ENCODE measurements at places on chromosomes 2 and 18. TPM values are rescaled to one million over a fixed set of nuclear protein-coding genes. Genes with fewer than 3 reads are reported as not detected.

The SERPINB13 gene
- total RNA-seq = not detected

The GAL3ST2 gene
- not detected for total RNA-seq

The FARSB gene
- total RNA-seq = 46.8 TPM

The PAIP2B gene
- total RNA-seq = 3.0 TPM

The PPP3R1 gene
- 63.5 TPM for total RNA-seq

The NBEAL1 gene
- 7.9 TPM for total RNA-seq

GRCh38 chr18:47887227-47887626 is 43.2 kb downstream of the SMAD2 start:
- no peak for DNase-seq

- peak; percentile 70 for DNase-seq
These were observed 22.6 kb downstream of the MAIP1 start for GRCh38 chr2:199977984-199978415.

DNA sequence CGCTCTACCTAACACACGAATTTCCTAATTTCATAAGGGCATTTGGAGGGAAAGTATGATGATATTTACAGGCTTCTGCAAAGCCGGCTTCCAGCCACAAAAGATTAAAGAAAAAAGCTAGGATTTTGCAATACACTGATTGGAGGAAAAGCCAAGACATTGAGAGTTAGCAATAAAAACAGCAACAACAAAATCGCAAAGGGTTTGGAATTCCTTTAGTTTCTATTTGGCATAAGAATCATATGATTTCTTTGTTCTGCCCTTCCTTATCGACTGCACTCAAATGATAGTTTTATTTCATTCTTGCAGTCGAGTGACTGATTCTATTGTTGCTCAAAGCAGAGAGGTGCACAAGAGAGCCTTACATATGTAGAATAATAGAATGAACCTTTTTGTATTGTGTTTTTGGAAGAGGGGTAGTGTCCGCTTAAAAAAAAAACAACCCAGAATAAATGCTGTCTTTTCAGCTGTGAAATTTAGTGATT is 3.9 kb upstream of the ZNF532 start:
- no peak for DNase-seq

- no peak for DNase-seq
These were observed 4.5 kb downstream of the HNMT start for GRCh38 chr2:137968477-137969417.

GRCh38 chr2:112660138-112660537 is 14.4 kb downstream of the SLC20A1 start:
- no peak for DNase-seq

DNA sequence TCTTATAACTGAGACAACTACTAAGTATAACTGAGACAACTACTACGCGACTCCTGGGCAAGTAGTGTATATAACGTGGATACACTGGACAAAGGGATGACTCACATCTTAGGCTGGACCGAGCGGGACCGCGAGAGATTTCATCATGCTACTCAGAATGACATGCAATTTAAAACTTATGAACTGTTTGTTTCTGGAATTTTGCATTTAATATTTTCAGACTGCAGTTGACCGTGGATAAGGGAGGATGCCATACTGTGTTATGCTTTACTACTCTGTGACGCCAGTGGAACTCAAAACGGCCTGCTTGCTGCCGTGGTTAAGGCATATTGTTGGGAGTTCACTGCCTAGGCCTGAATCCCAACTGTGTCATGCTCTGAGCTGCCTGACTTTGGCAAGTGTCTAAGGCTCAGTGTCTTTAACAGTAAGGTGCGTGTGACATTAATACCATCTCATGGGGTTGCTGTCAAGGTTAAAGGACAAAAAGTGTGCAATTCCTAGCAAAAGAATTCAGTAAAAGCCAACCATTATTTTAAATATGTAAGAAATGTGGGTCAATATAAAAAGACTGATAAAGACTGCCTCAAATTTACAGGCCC is 64.6 kb downstream of the BMP10 start:
- DNase-seq = no peak

GRCh38 chr2:208370881-208371633 is 35.5 kb upstream of the PTH2R start:
- DNase-seq = no peak

GRCh38 chr2:64404743-64405142 is 49.2 kb upstream of the LGALSL start:
- no peak for DNase-seq

DNA sequence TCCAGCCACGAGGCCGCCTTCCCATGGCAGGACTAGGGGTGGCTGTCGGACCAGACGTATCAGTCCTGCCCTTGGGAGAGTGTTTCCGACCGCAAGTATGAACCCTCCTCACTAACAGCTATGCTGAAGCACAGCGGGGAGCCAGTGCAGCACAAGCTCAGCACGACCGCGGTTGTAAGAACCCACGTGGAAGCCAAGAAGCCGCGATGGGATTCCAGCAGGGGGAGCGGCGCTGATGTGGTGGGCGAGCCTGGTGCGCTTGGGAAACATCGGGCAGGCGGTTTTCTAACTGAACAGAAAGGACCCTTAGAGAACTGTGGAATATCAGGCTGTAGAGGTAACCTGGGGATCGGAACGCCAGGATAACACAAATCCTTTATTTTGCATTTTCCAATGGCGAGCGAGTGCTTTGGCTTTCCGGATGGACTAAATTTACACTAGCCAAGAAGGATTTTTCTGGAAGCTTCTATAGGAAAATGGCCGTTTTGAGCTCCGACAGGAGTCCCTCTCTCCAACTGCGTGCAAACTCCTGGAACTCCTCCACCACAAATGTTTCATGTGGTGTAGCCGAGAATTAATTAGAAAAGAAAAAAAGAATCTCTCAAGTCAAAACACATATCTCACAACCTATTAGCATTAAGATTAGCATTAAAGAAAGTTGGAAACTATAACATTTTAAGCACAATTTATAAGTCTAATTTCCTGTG is 132.0 kb upstream of the MYCN start:
- DNase-seq = no peak

- no peak for DNase-seq
These were observed 31.5 kb upstream of the KLHL14 start for GRCh38 chr18:32804134-32804888.

GRCh38 chr2:138632066-138632620 is 130.6 kb downstream of the SPOPL start:
- no peak for DNase-seq

GRCh38 chr2:208361077-208361441 is 45.5 kb upstream of the PTH2R start:
- DNase-seq = no peak

DNA sequence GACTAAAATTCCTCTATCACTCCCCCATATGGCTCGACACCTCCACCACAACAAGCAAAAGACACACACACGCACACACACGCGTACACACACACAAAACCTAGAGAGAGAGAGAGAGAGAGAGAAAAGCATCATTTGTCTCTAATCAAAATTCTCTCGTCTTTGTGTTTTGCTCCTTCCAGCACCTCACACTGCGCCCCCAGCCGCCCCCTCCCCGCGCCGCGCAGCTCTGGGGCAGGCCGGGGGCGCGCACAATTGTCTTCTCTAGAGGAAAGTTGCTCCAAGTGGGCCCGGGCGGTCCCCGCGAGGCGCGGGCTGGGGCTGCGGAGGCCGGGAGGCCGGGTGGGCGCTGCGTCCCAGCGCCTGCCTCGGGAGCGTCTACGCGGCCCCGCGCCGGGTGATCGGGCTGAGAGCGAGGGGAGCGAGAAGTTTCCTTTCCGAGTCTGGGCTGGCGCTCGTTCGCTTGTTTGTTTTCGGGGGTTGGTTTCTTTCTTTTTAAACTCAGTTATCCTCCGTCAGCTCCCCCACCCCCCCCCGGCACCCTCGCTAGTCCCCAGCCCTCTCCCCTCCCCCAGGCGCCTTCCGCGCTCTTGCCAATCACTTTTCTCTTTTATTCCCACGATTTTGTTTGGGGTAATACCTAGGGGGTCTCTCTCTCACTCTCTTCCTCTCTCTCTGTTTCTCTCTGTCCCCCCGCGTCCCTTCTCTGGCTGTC is 4.1 kb downstream of the ZEB2 start:
- DNase-seq = peak; percentile 42

- no peak for DNase-seq
These were observed 202.4 kb downstream of the FHOD3 start for GRCh38 chr18:36499938-36500337.

DNA sequence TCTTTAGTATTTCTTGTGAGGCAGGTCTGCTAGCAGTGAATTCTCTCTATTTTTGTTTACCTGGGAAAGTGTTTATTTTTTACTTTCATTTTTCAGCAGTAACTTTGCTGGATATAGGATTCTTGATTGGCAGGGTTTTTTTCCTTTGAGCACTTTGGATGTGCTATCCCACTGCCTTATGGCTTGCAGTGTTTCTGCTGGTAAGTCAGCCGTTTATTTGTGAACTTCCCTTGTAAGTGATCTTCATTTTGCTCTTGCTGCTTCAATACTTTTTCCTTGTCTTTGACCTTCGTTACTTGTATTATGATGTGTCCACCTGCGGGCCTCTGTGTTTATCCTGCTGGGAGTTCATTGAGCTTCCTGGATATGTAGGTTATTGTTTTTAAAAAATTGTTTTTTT is 54.7 kb downstream of the SLC66A2 start:
- no peak for DNase-seq

DNA sequence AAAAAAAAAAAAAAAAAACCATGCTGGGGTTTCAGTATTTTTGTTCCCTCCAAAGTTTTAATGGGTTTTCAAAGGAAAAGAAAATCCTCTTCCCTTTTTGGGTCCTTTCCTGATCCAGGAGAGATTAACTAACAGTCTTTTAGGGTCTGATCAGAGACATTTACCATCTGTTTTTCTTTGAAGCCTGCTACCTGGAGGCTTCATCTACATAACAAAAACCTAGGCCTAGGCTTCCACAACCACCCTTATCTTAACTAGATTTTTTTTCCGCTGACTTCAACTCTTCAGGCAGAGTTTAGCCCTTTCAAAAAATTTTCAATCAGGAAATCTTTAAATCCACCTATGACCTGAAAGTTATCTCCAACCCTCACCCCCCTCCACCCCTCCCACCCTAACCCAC is 154.7 kb downstream of the MBD2 start:
- no peak for DNase-seq

DNA sequence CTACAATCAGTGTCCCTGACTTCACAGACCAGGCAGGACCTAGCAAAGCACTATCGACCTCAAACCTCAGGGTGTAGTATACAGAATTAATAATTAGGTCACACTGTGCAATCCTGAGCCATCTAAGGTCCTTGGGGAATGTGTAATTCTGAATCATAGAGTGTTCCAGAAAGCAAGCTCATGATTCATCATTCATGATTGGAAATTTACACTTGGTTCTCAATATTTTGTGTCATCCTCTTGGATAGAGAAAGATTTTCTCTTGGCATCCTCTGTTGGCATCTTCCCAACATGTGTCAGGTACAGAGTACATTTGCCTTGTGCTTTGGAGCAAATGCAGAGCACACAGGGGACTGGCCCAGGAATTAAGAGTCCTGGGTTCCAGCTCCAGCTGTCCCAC is 245.0 kb upstream of the NT5C1B start:
- DNase-seq = no peak

GRCh38 chr18:58455314-58456188 is 173.3 kb downstream of the ALPK2 start:
- DNase-seq = peak; percentile 42

DNA sequence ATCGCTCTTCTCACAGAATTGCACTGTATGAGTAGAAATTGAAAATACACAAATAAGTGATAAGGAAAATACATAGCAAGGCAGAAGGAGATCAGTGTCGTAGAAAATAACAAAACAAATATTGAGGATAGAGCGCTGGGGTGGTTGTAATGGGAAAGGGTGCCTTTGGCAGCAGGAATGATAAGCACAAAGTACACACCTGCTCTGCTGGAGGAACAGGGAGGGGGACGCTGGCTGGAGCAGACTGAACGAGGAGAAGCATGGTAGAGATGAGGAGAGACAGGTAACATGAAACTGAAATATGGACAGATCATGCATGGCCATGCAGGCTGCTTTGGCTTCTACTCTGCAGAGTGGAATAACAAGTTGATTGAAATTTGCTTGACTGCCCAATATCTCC is 181.2 kb upstream of the FSHR start:
- no peak for DNase-seq

DNA sequence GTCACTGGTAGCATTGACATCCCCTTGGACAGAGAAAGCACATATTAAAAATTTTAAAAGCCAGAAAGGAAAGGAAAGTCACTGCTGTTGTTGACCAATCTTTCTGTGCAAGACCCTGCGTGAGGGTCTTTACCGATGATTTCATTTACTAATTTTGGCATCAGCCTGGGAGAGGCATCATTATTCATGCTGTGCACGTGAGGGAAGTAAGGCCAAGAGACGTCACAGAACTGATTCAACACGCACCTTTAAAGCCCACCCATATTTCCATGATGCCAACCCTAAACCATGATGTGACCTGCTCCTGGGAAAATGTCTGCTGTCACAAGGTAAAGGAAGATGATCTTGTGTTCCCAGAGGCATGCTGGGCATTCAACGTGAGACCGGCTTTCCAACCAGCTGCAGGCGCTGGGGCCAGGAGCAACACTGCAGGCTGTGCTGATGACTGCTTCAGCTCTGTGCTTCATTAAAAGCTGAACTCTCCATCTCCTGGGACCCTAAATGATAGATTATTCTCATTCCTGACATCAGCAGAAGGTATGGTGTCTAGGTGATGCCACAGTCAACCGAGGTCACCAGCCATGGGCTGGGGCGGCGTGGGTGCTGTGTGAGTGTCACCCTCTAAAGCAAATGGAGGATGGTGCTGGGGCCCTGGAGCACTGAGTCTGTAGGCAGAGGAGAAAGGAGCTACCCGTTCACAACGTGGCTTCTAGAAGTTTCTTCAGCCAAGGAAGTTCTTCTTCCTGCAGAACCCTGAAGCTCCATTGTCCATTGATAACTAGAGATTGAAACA is 53.9 kb downstream of the TMEM18 start:
- no peak for DNase-seq

GRCh38 chr2:212745359-212745758 is 206.8 kb upstream of the ERBB4 start:
- no peak for DNase-seq

GRCh38 chr18:37565977-37566478 is 430 bp upstream of the CELF4 start:
- no peak for DNase-seq

GRCh38 chr2:63665091-63665490 is 76.3 kb downstream of the MDH1 start:
- DNase-seq = no peak

- no peak for DNase-seq
These were observed 1.2 kb upstream of the ITM2C start for GRCh38 chr2:230863442-230864121.

GRCh38 chr2:236237468-236238190 is 26.6 kb downstream of the ASB18 start:
- DNase-seq = no peak

- DNase-seq = no peak
These were observed 276.4 kb downstream of the CDCA7 start for GRCh38 chr2:173631127-173631460.

DNA sequence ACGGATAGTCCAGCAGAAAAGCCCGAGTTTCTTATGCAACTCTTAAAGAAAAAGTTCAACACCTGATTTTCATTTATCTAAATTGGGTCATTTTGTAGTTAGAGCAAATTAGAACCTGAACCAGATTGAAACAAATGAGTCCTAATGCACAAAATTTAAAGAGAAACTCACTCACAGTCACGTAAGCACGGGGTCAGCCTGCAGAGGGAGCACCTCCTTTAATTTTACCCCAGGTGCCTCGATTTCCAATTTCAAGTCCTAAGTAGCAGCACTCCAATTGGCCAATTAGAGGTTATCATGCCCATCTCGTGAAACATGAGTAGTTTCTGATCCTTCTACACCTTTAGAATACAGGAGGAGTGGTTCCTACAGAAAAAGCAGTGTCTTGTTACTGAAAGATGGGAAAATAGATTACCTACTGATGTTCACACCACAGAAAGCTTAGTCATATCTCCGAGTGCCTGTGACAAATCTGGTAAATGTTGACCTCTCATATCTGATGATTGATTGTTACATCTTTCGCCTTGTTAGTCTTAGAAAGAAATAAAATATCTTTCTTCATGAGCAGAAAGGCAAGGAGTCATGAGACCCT is 1929.8 kb upstream of the LRRTM1 start:
- no peak for DNase-seq
